GM04504 (cell line): ENCODE measurements at places on chromosomes 12 and 14.

- no peak for DNase-seq
These were observed 762 bp downstream of the RABGGTA start for GRCh38 chr14:24270537-24271133.

GRCh38 chr12:52221912-52222457 is 11.1 kb upstream of the KRT7 start:
- no peak for DNase-seq

DNA sequence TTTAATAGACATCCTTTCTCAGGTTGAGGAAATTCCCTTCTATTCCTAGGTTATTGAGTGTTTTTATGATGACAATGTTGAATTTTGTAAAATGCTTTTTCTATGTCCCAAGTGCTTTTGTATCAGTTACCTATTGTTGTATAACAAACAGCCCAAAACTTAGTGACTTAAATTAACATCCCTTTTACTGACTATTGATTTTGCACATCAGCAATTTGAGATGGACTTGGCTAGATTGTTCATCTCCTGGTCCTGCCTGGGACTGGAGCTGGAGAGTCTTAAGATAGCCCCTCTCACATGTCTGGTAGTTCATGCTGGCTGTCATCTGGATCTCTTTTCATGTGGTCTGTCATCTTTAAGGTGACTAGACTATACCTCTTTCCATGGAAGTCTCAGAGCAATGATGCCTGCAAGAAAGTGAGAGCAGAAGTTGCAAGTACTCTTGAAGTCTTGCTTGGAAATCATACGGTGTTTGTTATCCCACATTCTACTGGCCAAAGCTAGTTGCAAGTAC is 132.6 kb downstream of the RPAP3 start:
- DNase-seq: no peak

DNA sequence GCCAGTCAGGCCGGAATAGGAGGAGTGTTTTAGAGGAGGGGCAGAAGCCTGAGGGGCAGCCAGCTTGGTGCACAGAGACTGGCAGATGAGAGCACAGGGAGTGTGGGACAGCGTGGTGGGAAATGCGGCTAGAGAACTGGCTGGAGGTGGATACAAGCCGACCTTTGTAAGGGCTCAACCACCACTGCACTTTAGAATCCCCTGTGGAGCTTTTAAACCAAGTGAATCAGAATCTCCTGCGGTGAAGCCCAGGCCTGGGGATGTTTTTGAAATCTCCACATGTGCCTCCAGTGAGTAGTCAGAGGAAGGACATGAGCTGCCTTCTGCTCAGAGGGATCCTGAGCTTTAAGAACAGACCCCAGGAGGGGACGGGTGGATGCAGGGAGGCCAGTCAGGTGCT is 10.9 kb upstream of the PCED1B start:
- no peak for DNase-seq

GRCh38 chr12:19273482-19274330 is 144.2 kb downstream of the PLEKHA5 start:
- DNase-seq: peak; percentile 89

GRCh38 chr14:104107101-104107581 is 21.6 kb downstream of the ASPG start:
- no peak for DNase-seq

DNA sequence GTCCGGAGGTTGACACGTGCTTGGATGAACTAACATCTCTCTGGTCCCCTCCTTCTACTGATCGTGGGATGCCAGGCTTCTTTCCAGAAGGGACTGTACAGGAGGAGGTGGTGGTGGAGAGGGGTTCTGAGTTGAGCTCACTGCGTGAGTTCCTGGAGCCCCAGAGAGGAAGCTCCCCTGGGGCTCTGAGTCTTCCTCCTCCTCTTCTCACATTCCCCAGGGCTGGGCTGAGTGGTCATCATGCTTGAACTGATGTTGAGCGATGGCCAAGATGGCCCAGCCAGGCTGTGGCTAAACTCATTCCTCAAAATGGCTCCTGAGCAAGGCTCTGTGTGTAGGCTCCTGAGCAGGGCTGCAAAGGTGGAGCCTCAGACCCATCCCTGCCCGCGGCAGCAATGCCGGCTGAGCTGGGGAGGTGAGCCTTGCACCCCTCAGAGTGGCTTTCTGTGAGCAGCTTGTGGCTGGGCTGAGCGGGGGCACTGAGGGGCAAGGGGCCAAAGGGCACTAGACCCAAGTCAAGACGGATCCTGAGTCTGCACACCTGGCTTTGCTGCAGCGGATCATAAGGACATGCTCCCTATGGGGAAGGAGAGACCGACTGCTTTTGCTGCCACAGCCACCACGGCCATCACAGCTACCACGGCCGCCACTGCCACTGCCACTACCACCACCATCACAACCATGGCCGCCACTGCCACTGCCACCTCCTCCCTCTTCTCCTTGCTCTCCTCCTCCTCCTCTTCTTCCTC is 35.4 kb downstream of the MEG3 start:
- no peak for DNase-seq

DNA sequence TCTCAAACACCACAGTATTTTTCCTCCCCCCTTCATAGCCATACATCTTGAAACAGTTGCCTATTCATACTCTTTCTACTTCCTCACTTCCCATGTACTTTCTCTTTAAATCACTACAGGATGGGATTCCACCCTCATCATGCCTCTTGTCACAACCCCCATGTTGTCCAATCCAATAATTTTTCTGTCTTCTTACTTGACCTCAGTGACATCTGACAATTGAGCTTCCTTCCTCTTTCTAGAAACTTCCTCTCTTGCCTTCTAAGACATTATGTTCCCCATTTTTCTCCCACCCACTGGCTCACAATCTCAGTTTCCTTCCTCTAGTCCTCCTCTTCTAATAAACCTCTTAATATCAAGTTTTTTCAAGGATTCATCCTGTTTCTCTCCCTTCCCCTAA is 5.3 kb downstream of the C2CD5 start:
- no peak for DNase-seq

DNA sequence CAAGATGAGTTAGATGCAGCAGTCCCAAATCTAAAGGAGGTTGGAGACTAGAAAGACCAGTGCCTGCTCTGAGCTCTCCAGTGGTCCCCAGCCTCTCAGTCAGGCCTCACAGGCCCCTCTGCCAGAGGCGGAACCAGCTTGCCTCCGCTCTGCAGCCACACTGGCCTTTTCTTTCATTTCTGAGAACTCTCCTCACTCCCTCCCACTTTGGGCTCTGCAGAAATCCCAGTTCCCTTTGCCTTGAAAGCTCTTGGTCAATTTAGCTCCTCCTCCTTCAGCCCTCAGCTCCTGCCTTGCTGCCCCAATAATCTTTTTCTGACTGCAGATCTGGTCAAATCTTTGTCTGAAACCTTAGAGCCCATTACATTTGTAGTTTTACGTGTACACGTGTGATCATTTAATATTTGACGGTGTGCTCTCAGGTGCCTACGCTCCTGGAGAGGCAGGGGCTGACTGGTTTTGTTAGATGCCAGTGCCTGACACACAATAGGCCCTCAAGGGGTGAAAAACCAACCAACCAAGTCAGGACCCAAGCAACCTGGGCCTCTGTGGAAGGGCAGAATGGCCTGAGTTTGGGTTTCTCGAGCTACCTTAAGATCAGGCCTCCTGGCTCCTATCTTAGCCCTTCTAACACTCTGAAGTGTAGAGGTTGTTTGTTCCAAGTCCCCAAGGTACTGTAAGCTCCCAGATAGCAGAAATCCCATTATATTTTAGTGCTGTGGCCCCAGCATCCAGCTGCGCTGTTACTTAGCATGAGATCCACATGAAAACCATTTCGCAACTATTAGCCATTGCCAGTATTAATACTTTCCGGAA is 1.1 kb upstream of the NUDT4 start:
- no peak for DNase-seq

GRCh38 chr12:40099423-40099853 is 6.4 kb downstream of the SLC2A13 start:
- no peak for DNase-seq

DNA sequence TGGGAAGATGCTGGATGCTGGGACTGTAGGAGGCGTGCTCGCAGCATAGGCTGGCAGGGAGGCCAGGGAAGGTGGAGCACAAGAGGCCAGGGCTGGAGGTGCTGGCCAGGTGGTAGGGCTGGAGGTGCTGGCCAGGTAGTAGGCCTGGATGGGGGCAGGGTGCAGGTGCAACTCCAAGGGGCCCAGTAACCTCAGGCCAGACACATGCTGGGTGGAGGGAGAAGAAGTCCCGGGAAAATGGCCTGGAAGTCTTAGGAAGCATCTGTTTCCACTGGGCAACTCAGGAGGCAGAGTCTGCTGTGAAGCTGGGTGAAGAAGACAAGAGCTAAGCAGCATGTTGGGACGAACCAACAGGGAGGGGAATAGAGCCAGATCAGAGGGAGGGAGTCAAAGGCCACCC is 665.2 kb downstream of the BCL11B start:
- DNase-seq: no peak

DNA sequence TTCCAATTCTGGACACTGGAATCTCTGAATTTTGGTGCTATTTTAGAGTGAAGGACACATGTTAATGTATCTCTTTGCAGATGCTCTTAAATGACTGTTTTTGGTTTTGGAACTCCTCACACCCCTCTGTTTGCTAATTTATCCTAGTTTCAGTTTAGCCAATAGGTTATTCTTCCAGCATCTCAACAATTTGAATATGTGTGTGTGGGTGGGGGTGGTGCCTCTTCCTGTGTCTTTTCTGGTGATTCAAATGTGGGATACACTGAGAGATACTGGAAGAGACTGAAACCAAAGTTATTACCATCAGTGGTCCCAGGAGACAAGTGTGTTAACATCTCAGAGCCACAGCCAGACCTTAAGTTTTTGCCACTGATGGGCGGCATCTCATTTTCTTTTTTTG is 1317.4 kb upstream of the TMEM132C start:
- DNase-seq: no peak

DNA sequence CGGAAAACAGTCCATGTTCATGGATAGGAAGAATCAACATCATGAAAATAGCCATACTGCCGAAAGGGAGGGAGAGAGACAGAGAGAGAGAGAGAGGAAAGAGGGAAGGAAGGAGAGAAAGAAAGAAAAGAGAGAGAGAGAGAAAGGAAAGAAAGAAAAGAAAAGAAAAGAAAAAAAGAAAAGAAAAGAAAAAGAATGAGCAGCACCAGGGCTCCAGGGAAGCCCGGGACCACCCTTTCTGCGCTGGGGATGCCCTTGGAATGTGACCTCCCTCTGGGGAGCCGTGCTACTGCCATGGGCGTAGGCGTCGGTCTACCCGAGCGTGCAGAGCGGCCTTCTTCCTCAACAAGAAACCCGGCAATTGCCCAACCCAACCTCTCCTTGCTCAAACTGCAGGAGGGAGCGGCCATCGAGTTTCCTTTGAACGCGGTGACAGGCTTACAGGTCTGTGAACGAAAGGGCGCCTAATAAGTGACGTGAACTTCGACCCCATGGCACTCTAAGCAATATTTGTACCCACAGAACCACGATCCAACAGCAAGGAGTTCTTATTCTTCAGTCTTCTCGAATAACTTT is 16.9 kb downstream of the OR6S1 start:
- DNase-seq: no peak

- no peak for DNase-seq
These were observed 171.8 kb downstream of the DUSP6 start for GRCh38 chr12:89180496-89180895.

DNA sequence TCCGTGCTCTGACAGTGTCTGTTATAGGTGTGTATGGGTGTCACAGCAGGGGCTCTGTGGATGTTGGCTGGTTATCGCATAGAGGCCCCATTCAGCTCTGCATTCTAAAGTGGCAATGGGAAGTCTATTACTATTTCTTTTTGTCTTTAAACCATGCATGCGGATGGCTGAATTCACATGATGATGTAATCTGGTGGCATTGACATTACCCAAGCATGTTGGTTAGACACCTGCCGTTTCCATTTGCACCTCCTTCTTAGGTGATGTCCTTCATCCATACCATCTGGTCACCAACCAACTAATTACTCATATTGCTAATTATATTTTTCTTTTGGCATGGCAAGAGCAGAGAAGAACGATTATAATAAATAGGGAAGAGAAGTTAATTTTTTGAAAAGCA is 270.8 kb upstream of the RGS6 start:
- DNase-seq: no peak

DNA sequence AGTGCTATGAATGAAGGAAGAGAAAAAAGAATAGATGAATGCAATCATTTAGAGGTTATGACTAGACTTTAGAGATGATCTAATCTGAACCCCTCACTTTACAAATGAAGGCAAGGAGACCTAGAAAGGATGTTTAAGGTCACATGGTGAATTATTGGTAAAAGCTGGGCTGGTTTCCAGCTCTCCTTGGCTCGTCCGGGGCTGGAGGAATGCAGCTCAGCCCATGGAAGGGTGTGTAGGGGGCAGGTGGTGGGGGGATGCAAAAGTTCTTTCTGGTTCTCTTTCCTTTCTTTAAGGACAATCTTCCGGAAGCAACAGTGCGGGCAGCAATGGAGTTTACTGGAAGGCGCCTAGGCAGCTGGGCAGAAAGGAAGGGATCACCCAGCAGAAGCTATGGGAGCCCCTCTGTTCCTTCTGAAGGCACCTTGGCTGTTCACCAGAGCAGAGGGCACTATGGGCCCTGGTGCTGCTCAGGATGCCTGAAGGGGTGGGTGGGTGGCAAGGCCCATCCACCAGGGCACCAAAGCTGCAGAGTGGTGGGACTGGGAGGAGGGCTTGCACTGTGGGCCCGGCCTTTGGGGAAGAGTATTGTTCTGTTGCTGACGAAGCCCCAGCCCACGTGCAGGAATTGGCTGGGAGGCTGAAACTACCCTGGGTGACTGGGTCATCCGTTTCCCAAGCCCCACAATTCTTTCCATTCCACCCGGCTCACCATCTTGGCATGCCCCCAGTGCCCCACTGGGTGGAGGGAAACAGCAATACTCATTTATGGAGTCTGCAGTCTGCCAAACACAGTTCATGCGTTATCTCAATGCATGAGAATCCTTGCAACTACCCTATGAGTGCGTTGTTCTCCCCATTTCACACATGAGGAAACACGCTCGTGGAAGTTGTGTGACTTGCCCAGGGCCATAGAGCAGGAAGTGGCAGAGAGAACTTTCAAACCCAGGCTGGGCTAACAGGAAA is 78.2 kb downstream of the IRF2BPL start:
- DNase-seq: no peak

DNA sequence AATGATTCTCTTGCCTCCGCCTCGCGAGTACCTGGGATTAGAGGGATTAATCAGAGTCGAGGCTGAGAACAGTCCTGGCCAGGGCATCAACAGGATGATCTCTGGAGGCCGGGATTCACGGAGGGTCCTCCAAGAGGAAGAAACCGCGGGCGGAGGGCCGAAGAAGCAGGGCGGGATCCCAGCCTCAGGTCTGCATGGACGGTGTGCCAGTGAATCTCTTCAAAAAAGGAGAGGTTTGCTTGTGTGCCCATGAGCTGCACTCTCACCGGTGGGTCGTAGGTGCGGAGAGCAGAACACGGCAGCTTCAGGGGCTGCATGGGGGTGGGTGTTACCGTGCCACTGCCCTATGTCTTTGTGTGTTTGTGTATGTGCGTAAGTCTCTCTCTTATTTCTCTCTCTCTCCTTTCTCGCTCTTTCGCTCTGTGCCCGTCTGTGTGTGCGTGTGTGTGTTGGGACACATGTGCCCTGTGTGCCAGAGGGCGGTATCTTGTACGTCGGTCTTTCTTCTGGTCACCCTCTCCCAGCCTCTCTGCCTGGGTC is 768.2 kb upstream of the ALG10B start:
- no peak for DNase-seq

- no peak for DNase-seq
These were observed 938.4 kb upstream of the ATXN7L3B start for GRCh38 chr12:73599268-73599667.
